ENCODE measurements at places on chromosomes 5 and 9.

DNA sequence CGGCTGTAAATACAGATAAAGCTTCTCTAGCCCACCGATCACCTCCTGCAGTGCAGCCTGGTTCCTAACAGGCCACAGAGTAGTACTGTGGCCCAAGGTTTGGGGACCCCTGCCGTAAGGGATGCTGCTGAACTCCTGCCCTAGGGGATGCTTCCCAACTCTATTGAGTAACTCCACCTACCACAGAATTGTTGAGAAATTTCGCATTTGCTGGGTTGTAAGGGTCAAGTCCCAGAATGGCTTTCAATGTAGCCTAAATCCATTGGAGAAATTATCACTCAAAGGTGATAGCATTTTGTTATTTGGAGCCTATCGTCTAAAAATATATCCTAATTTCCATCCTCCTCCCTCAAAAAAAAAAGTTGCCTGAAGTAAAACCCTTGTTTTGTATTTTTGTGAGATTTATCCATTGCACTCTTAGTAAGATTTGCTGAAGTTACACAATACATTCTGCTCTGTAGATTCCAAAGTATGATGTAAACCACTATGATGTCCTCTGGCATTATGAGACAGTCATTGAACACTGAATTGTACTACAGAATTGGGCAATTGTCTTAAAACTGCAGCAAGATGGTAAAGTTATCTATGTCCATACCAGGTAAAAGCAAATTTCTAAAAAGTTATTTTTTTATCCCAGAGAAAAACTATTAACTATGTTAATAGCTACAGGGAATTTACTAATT lies 14.0 kb downstream of the ACTBL2 start:
- no peak for DNase-seq

DNA sequence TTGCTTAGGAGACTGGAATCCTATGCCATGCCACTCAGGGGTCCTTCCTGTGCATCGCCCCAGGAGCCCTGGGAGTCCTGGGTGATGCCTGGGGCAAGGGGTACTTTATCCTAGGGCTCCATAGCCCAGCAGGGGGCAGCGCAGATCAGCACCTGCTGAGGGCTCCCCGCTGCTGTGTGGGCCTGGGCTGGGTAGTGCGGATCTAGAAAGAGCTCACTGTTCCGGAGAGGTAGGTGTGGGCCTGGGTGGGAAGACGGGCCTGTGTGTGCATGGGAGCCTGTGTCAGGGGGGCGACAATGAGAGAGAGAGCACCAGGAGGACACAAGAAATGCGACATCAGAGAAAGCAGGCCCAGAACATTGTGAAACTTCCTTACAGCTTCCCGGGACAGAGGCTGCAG lies 11.4 kb upstream of the DAB2IP start:
- DNase-seq, result no peak

GRCh38 chr5:45189481-45189880 lies 380.7 kb downstream of the MRPS30 start:
- DNase-seq, result no peak

- no peak for DNase-seq
Observed at GRCh38 chr9:127132921-127133647, 10.6 kb upstream of the ANGPTL2 start.

DNA sequence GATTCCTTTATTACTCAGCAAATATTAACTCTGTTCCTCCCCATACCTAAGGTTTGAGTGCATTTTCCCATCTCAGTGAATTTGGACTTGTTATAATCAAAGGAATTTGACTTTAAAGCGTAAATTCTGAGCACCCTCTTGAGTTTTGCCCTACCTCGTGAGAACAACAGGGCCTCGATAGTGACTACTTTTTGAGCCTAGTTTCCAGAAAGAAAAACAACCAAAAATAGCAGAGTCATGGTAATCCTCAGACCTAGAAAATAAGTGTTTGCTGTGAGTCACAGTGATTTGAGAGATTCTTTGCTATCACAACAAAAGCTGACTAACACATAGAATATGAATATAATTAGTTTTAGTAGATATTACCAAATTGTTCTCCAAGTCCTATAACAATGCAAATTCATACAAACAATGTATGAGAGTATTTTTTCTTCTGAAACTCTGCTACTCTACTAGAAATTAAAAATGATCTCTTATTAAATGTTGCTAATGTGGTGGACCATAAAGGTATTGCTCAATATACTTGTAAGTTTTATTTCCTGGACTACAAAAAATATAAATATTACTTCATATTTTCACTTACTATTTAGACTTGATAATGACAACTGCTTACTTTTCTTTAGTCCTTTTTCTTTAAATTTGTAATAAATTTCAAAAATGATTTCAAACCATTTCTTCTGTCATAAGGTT lies 759.7 kb downstream of the BRINP1 start:
- no peak for DNase-seq

DNA sequence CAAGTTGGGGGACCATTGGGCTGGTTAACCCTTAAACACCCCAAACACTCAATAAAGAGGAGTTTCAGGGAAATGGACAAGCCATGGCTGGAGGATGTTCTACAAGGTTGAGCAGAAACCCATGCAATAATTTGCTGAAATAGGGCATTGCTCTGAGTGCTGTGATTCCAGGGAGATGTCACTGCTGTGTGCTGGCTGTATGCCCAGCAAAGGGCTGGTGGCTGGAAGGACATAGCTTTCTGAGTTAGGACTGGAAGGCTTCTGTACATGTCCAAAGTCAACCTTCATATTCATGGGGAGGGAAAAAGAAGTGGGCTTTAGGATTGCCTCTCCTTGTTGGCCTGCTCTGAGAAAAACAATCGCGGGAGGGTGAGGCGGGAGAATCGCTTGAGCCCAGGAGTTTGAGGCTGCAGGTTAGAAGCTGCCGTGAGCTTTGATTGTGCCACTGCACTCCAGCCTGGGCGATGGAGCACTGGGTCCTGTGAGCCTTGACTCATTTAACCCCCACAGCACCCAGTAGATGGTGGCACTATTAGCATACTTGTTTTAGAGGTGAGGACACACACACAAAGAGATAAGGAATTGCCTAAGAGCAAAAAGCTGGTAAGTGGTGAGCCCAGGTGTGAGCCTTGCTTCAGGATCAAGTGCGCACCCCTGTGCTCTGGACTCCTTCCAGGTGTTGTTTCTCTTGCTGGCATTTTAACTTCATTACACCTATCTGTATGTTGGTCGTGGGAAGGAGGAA lies 20.4 kb downstream of the IL12B start:
- DNase-seq, result no peak

- DNase-seq, result no peak
Observed at GRCh38 chr5:159231167-159231566, 21.8 kb upstream of the RNF145 start.

GRCh38 chr9:36328798-36329411 lies 70.7 kb upstream of the GNE start:
- peak; percentile 27 for DNase-seq

- no peak for DNase-seq
Observed at GRCh38 chr5:54889826-54890225, 95.6 kb downstream of the ESM1 start.

DNA sequence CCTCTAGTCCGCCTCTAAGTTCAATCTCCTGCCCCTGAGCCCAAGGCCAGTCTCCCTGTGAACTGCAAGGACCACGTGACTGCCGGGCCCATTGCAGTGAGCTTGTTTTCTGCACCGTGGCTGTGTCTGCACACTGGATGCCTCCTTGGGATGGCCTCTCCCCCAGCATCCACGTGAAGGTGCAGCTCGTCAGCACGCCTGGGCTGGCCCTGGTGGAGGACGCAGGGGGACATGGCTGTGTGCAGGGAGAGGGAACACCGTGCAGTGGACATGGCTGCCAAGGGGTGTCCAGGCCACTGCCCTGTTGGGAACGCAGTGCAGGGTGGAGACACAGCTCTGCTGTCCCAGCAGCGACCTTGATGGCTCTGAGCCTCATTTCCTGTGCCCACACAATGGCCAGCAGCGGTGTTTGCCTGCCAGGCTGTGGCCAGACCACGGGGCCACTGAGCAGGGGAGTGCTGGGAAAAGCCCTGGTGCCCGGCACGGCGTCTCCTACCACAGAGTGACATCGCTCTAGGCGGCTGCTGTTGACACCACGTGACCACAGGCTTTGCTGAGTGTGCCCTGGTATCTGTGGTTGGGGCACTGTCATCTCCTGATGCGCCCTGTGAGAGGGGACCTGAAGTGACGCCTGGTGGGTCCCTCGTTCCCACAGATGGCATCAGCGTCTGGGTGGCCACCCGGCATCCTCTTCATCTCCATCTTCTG lies 26.9 kb upstream of the EXOC3 start:
- no peak for DNase-seq

- no peak for DNase-seq
Observed at GRCh38 chr5:40505031-40505430, 174.7 kb upstream of the PTGER4 start.

DNA sequence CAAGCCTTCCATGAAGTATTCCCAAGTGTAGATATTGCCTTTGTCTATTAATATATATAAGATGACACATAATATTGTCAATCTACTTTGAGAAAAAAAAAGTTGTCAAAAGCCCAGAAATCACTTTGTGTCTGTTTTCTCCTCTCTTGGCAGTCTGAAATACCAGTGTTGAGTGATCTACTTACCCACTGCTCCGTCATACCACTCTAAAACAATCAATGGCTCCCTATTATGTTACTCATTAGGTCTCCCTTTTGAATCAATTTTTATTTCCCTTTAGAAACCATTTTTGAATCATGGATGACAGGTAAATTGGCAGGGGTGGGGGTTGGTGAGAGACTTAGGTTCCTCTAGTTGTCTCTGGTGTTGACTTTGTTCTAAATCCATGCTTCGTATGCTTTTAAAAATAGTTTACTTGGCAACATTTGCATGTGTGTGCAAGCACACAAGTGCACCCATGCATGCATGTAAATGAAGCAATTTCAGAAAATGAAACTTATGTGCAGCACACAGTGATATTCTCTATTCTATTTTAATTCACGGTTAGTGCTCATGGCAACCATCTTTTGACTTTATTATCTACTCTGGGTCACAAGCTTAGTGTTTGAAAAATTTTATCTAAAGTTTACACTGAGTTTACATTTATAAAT lies 378.9 kb downstream of the RAB3C start:
- no peak for DNase-seq

GRCh38 chr9:80552931-80553330 lies 981.2 kb downstream of the TLE4 start:
- no peak for DNase-seq

- no peak for DNase-seq
Observed at GRCh38 chr9:112252194-112252593, 77.1 kb upstream of the SUSD1 start.

- DNase-seq, result no peak
Observed at GRCh38 chr5:31244921-31245320, 51.4 kb downstream of the CDH6 start.

DNA sequence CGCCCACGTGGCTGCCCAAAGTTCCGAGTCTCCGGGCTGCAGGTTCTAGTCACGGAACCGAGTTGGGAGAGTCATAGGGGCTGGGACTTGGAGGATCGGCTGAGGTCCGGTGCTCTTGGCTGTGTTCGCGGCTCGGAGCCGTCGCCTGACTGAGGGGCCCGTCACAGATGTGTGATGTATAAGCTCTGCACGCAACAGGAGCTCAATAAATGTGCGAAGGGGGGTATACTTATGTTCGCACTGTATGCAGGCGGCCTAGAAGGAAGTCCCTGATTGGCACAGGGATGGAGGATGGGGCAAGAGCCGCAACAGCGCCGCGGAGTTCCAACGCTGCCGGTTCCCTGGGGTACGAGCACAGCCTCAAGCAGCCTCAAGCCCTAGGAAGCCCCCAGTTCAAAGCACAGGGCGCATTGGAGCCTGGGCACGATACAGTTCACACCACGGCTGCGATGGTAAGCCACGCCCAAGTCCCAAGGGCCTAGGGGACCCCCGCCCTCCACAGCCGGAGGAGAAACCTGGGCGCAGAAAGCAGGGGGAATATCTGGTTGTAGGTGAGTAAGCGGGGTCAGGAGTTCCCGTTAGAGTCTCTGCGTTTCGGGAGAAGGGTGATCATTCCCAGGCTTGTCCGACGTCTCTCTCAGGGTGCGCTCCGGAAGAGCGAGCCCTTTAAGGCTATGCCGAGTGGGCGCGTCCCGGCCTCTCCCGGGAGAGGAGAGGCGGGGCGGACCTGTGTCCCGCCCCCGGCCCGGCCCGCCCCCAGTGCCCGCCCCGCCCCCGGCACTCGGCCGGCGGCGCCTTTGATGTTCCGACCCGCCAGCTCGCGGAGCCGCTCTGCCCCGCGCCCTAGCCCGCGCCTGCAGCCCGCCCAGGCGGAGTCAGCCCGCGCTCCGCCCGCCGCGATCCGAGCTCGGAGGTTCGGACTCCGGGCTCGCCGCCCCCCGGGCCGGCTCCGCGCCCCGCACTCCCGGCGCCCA lies at the start of gene TCF7:
Gene TCF7, plus strand, starts transcription at position 780 of the 974 bp plus-strand sequence. CDS start 226 bp downstream, outside the sequence.
- peak; percentile 75 for DNase-seq

GRCh38 chr5:41510176-41510831 lies at the start of gene PLCXD3:
PLCXD3 (minus strand) TSS chr5:41510601; CDS start chr5:41510526, 75 bp downstream.
- no peak for DNase-seq

DNA sequence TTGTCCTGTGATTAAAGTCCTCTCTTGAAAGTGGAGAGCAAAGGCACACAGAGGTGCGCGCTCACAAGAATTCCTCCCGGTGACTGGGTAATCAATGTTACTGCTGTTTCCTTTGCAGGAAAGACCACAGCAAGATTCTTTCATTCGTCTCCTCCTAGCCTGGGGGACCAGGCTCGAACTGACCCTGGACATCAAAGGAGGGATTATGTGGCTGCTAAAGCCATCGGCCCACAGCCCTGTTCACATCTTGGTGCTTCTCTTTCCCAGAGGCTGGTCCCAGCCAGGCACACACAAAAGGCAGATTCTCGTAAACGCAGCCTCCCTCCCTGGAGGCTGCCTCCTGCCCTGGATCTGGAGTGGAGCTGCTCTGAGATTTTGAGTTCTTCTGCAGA lies 230.9 kb downstream of the FANCC start:
- DNase-seq, result no peak

DNA sequence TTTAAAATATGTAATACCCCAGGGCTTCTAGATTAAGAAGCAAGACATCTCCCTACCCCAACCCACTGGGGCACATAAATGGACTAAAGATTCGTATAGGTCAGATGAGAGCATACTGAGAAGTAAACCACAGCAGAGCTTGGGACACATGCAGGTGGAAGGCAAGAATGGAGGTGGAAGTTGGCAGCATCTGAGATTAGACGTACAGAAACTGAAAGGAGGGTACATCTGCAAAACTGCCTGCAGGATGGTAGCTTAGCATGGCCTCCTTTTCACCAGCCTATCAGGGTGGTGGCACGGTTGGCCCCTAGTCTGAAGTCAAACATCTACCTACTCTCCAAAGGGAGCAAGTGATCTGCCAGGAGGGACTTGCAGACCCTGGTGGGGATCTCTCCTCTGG lies 181.8 kb downstream of the TSSK1B start:
- DNase-seq, result no peak

Data from activated gamma-delta T cell treated with Interleukin-2 at 50 U/mL for 16 hours (primary cell).